ENCODE measurements at places on chromosomes 3 and 15. TPM values are rescaled to one million over a fixed set of nuclear protein-coding genes. Genes with fewer than 3 reads are reported as not detected.

DNA sequence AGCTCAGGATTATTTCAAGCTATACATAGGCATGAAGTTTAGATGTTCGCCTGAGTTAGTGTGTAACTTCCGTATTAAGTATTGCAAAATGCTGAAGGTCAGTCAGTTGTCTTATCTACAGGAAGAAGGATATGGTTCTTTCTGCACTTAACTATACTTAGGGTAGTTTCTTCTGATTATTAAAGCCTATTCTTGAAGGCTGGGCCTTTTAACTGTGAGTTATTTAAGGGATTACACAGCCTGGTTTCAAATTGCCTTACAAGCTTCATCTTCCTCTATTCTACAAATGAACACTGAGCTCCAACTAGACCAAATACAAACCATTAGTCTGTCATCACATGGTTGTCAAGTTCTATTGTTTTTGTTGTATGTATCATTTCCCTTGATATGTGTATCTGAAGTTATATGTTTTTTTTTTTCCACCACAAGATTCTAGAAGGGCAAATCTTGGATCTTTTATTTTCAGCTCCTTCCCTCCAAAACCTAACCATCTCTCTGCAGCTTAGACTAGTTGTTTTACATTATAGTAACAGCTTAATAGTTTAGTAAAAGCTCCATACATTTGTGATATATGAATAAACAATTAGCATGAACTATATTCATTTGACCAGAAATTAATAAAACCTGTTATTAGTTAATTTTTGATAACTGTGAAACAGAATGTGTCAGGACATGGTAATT is 272.9 kb upstream of the KCNMB2 start:
- DNase-seq = no peak

- no peak for DNase-seq
These were observed 63.0 kb downstream of the NUP210 start for GRCh38 chr3:13357074-13357473.

GRCh38 chr3:8453153-8453552 is 48.5 kb upstream of the LMCD1 start:
- DNase-seq = no peak

GABRB3 gene
- polyA plus RNA-seq = 2.3 TPM

WDR76 gene
- polyA plus RNA-seq = 4.2 TPM

HTR3E gene
- polyA plus RNA-seq = not detected
